Activated CD4-positive, alpha-beta T cell treated with anti-CD3 and anti-CD28 coated beads for 48 hours (primary cell): ENCODE measurements at places on chromosomes 16 and 17.

- no peak for DNase-seq
Observed at GRCh38 chr17:41492771-41493170, 3.1 kb upstream of the KRT36 start.

DNA sequence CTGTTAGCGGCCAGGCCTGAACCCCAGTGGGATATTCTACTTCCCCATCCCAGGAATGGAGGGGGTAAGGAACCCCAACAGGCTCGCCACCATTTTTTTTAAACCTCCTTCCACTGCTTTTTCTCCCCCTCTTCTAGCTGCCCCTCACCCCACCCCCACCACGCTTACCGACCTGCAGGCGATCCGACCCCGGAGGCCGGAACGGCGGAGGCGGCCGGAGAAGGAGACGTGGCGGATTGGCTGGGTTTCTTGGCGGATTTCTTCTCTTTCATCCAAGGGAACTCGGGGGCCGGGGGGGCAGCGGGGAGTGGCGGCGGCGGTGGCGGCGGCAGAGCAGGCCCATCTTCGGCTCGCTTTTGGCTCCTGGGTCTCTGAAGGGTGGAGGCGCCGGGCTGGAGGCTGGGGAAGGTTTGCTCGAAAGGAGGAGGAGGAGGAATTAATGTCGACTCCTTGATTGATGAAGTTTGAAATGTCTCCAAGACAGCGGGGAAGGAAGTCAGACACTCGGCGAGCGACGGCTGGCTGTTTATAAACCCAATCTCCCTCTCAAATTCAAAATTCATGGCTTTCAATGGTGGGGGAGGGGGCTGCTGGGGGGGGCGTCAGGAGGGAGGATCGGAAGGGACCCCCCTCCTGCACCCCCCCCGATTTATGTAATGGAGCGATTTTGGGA lies 424 bp downstream of the HOXB2 start:
- DNase-seq = peak; percentile 49

DNA sequence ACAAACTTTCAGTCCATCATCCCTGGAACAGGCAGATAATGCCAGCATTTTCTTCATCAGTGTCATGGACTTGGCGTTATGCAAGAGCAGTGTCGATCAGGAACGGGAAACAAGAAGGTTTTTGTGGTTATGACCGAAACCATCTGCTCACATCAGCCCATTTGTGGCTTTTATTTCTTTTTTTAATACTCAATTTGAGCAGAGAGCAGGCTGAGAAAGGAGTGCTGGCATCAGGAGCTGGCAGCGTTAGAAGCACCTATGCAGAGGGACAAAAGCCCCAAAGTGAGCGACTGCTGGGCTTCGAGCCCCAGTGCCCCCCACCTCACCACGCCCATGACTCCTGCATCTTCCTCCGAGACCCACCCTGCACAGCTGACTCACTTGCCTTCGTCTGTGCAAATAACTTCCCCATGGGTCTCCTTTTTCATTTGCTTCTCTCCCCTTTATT lies 16.2 kb upstream of the CD300E start:
- peak; percentile 9 for DNase-seq

- no peak for DNase-seq
Observed at GRCh38 chr16:83994087-83994486, 26.0 kb downstream of the NECAB2 start.

DNA sequence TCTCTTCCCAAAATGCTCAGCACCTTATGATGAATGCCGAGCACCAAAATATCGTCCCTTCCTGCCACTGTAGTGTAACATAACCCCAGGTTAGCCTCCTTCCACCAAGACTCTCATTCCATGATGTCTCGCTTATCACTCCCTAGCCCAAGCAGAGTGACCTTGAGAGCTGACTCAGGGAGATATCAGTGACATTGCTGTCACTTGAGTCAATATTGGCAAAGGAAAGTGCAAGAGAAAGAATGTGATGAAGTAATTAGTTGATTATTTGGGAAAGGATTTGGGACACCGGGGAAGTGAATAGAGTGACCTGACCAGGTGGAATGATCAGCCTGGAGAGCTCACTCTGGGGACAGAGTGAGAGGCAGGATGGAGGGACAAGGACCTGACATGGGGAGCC lies 2.6 kb upstream of the ANKFN1 start:
- DNase-seq = no peak

DNA sequence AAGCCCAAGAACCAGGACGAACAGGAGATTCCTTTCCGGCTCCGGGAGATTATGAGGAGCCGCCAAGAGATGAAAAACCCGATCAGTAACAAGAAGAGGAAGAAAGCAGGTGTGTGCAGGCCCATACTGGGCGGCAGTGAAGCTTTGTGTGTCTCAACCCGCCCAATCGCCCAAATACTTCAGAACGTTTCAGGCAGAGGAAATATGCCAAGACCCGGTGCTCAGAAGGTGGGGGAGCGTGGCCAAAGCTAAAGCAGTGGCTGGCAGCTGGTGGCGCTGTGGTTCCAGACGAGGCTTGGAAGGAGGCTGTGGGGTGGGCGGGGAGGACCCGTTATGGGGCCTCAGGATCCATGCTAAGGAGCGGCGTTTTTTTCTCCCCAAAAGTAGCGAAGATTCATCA lies 1.2 kb downstream of the CCDC137 start:
- peak; percentile 32 for DNase-seq

DNA sequence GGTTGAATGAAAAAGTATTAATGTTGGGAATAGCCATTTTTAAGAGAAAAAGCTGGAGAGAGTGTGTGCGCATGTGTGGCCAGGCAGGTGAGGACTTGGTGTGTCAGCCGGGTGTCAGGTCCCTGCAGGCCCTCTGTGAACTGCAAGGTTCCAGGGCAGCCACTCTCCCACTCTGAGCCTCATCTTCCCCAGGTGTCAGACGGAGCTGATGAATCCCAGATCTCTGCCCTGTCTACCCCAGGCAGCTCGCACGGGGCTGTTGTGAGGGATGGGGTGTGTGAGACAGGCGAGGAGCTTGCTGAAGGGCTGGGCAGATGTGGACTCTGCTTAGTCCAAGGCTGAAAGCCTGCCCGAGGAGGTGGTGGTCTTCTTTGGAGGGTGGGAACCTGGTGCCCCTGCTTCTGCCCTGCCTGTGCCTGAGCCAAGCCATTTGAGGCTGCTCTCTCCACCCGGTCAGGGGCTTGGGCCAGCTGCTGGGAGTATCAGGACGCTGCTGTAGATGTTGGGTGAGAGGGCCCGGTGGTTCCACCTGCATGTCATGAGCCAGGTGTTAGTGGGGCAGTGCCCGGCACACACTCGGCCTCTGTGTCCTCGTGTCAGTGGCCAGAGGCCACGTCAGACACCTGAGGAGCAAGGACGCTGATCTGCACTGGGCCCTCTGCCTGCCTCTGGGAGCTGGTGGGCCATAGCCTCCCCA lies 122.4 kb downstream of the RAB11FIP4 start:
- DNase-seq = no peak

DNA sequence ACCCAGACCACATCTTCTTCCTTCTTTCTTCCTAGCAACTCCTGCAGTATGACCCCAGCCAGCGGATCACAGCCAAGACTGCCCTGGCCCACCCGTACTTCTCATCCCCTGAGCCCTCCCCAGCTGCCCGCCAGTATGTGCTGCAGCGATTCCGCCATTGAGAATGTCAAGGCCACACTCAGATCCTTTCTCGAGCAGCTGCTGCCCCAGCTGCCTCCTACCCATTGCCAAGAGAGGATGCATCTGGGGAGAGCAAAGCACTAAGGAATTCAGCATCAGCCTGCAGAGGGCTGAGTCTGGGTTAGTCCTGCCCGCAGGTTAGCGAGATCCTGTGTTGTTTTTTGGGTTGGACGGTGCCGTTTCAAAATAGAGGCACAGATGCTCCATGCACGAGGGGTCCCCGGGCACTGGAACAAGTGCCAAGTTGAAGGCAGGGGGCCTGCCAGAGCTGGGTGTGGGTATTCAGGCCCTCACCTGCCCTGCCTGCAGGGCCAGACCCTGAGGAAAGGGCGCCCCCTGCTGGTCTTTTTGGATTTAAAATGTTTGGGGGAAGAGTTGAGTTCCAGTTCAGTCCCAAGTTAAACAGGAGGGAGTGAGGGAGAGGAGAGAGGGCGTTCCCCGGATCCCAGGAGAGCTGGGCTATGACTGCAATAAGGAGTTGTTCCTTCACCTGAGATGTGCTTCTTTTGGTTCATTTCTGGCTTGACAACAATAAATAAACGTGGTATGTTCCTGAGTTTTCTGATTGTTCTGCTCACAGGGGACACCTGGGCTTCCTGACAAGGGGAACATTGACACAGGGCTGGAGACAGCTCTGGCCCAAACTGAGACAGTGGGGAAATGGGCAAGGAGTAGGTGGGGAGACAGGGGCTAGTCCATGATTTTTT lies 4.9 kb downstream of the CDK3 start:
- peak; percentile 91 for DNase-seq

DNA sequence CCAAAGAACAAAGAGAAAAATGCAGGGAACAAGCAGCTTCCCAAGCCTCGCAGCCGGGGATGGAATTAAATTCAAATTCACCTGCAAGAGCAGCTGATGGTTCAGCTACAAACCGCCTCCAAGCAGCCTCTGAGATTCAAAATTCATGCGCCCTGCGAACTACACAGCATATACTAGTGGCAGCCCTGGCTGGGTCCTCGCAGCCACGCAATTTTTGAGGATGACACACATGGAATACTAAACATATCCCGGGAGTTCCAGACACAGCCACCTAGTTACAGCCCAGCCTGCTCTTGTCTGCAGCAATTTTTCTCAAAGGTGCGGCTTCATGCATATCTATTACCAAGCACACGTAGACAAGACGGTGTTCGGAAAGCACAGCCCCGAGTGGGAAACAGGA lies 35.9 kb upstream of the KIFC3 start:
- no peak for DNase-seq

DNA sequence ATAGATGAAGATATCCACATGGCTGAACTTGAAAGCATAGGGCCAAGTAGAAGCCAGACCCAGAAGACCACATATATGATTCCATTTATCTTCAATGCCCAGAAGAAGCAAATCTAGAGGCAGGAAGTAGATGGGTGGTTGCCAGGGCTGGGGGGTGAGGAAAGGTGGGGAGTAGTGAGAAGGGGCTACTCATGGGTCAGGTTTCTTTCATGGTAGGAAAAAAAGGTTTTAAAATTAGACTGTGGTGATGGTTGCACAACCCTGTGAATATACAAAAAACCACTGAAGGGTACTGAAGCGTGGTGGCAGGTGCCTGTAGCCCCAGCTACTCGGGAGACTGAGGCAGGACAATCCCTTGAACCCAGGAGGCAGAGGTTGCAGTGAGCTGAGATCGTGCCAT lies 5.4 kb downstream of the CD2BP2 start:
- DNase-seq = no peak

DNA sequence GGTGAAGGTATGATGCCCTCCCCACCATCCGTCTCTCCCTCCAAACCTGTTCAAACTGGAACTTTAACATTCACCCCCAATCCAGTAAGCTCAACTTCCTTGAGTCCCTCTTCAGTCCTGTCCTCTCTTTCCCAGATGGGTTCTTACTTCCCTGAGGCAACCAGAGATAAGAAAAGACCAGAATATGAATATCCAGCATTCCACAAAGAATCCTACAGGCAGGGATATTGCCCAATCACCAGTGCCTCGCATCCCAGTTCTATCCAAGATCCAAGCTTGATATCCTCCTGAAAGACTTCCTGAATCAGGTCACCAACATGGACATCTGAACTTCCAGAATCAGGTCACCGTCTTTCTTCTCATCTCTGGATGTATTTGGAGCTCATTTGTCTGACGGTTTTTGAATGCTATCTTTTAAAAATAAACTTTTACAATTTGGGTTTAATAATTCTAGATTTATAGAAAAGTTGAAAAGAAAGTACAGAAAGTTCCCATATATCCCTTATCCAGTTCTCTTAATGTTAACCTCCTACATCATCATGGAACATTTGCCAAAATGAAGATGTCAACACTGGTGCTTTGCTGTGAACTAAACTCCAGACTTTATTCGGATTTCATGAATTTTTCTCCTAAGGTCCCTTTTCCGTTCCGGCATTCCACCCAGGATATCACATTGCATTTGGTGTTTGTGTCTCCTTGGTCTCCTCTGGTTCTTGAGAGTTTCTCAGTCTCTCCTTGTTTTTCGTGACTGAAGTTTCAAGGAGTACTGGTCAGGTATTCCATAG lies 13.7 kb upstream of the COL1A1 start:
- no peak for DNase-seq
